HFFc6 (cell line): ENCODE measurements at places on chromosomes 1 and 21. TPM values are rescaled to one million over a fixed set of nuclear protein-coding genes. Genes with fewer than 3 reads are reported as not detected.
A peak's percentile ranks its signal among the peaks of the same experiment; 100 is the strongest.

The TCHH gene
- total RNA-seq: 0.05 TPM in 1 of 3 replicates, not detected in the others

DNA sequence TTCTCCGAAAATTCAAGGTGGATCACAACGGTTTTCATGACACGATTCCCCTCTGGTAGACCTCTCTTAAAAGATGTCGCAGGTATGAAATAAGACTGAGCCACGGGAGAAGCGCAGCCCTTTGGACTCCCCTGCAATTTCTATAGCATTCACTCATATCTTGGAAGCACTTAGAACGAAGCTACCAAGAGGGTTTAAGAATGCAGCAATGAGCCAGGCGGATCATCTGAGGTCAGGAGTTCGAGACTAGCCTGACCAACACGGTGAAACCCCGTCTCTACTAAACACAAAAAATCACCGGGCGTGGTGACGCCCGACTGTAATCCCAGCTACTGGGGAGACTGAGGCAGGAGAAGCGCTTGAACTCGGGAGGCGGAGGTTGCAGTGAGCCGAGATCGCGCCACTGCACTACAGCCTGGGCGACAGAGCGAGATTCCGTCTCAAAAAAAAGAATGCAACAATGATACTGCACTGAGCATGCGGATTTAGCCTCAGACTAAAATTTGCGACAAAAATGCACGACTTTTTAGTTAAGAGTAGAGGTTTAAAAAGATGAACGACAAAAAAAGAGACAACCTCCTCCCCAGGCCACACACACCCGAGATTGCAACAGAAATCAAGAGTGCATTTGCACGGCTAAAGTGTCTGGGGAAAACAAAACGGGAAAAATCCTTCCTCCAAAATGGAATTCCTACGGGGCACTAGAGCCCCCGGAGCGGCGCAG, 743 bp downstream of the TOMM20 start:
- no peak for DNase-seq

GRCh38 chr1:84632673-84633434, 57.4 kb downstream of the SSX2IP start:
- peak; percentile 59 for DNase-seq

- DNase-seq: no peak
Measured at GRCh38 chr1:9047019-9047418, 20.8 kb upstream of the SLC2A7 start.

DNA sequence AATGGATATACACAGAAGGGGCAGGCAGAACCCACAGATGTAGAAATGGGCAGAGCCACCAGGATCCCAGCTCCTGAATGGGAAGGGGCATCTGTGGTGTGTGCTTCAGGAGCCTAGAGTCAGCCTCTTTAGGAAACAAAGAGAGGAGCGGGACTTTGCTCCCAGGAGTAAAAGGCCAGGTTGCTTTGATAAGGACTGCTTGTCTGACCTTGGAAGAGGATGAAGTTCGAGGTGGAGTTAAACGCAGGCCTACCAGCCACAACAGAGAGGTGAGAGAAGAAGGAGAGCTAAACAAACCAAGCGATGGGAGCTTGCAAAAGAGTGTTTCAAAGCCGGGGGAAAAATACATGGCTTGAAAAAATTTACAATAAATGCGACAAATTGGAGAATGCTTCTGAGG, 49.9 kb upstream of the TMPRSS2 start:
- DNase-seq: no peak
